ENCODE measurements at places on chromosomes 2 and 18.

DNA sequence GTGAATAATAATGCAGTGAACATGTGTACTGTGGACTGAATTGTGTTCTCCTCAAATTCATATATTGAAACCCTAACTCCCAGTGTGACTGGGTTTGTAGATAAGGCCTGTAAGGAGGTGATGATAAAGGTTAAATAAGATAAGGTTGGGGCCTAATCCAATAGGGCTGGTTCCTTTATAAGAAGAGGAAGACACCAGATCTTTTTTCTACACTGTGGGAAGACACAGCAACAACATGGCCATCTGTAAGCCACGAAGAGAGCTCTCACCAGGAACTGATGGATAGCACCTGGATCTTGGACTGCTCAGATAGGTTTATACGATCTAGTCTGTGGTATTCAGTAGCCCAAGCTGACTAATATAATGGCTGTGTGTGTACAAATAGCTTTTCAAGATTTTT is 66.8 kb downstream of the BMPR2 start:
- DNase-seq = no peak

DNA sequence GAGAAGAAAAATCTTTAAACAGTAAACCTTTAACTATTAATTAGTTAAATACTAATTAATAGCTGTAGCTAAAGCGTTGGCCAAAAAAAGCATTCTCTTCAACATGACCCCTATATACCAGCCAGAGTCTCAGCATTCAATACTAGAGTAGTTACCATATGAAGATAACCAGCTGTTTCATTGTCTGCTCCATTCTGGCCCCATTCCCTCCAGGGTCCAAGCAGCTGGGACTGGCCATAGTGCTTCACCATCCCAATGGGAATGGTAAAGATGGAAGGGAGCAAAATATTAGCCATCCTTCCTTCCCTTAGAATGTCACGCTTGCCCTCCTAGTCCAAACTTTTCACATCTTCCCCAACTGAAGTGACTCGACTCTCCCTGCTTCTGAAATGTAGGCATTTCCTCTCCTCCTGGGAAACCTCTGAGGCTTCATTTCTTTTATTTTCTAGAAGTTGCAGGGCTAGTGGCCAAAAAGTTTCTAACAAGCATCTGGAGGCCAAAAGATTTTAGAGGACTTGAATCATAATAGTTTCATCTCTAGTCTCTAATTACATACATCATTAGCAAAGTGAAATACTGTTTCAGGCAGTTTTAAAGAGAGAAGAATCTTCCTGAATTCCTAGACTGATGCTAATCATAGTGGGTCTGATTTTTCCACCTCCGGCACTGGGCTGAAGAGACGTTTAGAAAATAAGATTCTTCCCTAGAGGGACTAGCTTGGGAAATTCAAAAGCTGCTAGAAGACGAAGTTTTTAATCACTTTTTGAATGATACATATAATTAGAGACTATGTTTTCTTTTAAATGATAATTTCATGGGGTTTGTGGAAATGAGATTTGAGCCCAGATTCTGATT is 52.7 kb downstream of the CCDC68 start:
- DNase-seq = no peak

GRCh38 chr2:176405477-176405876 is 136.2 kb downstream of the MTX2 start:
- DNase-seq = no peak

- no peak for DNase-seq
Measured at GRCh38 chr2:71926876-71927756, 220.5 kb downstream of the CYP26B1 start.

- no peak for DNase-seq
Measured at GRCh38 chr18:43001821-43002220, 113.7 kb downstream of the RIT2 start.

- DNase-seq = no peak
Measured at GRCh38 chr2:176468457-176469113, 199.3 kb downstream of the MTX2 start.

- DNase-seq = no peak
Measured at GRCh38 chr2:117349687-117350086, 464.8 kb upstream of the DDX18 start.

- no peak for DNase-seq
Measured at GRCh38 chr2:106720026-106720425, 165.9 kb downstream of the ST6GAL2 start.

DNA sequence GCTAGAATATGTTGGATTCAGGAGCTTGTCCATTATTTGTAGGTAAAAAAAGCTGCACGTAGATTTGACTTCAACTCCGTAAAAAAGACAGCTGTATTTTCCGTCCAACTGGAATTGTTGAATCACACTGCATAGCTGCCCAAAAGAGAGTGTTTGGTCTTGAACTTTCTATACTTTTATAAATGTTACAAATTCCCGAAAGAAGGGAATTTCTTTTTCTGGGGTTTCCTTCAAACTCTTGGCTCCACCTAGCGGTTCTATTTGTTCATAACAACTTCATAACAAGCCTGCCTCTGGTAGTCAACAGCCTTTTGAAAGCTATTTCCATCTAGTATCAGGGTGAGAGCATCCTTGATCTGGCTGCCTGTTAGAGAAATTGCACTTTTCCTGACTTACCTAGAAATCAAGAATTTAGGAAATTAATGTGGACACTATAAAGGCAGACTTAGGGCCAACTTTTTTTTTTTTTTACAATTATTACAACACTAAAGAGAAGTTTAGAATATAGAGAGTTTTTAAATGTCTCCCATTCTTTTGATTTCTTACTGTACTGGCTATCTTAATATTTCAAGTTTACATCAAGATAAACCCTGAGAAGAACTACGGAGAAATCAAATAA is 48.1 kb downstream of the TMEM185B start:
- DNase-seq = peak; percentile 69

DNA sequence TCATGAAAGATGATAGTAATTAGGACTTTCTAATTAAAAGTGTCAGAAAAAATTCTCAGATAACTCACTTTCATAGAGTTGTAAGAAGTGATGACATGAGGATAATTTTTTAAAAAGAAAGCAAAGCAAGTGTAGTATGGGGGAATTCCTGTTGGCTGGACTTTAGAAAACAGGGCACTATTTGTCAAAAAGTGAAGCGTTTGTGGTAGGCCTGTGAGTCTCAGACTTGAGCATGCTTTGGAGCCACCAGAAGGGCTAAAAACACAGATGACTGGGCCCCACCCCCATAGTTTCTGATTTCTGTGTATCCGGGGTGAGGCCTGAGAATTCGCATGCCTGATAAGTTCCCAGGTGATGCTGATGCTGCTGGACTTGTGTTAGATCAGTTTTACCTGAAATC is 222.6 kb upstream of the LRRTM1 start:
- DNase-seq = no peak

DNA sequence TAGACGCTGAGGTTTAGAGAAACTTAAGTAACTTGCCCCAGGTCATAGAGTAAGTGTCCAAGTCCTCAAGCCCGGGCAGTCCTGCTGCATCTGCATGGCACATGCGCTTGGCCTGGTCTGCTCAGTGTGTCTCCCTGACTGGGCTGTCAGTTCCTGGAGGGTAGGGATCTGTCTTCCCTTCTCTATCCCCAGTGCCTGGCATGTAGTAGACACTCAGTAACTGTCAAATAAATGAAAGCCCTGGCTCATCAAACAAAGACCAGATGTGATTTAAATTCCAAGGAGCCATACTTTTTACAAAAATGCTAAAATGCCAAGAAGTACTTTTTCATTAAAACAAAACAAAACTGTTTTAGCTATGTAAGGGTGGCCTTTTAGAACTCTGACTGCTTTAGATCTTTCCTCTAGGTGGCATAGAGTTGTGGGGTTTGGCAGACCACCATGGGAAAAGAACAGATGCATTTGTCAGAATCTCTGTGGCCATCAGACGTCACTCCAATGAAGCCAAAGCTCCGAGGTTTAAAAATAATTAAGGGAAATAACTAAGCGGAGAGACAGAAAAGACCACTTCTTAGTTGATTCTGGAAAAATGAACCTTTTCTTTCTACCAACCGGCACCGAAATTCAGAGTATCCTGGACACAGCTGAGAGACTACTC is 34.0 kb downstream of the EPAS1 start:
- DNase-seq = no peak

DNA sequence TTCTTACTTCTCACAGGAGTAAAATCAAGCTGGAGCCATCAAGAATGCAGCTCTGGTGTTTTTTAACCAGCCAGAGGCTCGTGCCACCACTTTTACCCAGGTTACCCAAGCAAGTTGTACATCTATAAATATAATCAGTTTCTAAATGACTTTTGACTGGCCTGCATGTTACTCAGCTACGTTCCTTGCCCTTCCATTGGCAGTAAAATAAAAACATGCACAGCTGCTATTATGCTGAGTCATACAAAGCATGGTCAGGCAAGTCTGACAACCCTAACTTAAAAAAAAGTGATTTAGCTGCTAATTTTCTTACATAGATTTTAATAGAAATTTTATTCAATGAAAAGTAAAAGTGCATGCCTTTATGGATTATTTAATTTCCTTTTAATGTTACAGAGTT is 111.7 kb upstream of the CSRNP3 start:
- no peak for DNase-seq

DNA sequence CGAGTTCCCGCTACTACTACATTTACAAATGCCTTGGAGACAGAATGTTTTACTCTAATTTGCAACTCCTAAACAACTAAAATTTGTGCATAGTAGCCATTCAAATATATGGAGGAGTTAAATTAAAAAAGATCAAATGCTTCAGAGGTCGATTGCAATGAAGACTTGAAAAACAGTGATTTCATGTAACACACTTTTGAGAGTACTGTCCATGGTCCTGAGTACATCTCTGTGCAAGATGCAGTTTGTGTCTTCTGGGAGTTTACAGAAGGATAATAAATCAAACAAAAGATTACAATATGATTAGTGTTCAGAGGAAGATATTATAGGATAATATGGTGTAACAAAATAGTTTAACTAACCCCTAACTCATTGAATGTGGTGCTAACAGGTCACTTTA is 894.7 kb downstream of the TMEM182 start:
- no peak for DNase-seq

GRCh38 chr2:127161176-127162136 is 54.5 kb upstream of the BIN1 start:
- no peak for DNase-seq

GRCh38 chr2:23096906-23097602 is 287.9 kb upstream of the KLHL29 start:
- DNase-seq = no peak

DNA sequence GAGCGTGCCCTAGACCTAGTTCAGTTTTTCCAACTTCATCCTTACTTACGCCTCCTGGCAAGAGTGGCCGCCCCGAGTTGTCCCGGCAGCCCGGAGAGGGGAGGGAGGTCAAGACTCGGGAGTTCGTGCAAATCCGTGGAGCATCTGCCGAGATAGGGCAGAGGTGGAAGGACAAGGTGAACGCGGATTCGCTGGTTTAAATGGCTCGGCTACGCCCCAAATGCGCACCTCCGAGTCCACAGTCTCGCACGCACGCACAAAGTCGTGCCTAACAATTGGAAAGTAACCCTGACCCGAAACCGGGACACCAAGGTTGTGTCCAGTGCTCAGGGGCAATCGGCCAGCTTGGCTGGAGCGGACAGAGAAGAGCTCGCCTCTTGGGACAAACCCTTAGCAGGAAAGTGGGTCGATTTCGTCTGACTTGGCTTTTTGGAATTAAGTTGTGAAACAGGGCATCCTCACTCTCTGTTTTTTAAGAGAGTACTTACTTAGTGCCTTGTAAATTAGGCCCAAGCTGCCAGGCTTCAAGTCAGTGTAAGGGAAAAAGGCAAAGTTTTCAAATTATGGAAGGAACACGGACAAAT is 726 bp upstream of the SS18 start:
- DNase-seq = no peak

GRCh38 chr2:1511455-1511854 is 98.2 kb downstream of the TPO start:
- no peak for DNase-seq

GRCh38 chr2:69549421-69549820 is 94.1 kb downstream of the AAK1 start:
- no peak for DNase-seq

DNA sequence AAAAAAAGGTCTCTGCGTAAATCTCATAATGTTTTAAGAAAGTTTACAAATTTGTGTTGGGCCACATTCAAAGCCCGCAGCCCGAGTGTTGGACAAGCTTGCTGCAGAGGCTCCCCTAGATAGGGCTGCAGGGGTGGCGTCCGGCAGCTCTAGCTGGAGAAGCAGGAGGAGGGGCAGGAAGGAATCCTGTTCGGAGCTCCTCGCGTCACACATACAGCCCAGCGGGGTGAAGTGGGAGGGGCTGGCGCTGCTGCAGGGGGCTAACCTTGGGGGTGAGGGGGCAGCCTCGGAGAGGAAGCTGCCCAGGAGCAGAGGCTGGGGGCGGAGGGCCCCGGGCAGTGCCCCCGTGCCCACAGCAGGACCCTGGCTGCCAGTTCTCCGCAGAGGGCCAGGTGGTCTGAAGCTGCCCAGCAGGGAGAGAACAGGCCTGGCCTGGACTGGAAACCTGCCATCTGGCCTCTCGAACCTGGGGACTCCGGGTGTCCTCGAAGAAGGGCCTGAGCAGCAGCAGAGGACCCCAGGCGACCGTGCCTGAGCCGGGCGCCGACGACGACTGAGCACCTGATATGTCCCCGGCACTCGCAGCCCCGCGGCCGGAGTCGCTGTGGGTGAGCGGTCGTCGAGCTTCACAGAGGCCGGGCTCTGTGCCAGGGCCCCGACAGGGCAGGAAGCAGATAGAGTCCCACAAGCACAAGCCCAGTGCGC is 2.6 kb upstream of the GPR35 start:
- DNase-seq = no peak

- no peak for DNase-seq
Measured at GRCh38 chr2:39164089-39164488, 43.2 kb upstream of the SOS1 start.

DNA sequence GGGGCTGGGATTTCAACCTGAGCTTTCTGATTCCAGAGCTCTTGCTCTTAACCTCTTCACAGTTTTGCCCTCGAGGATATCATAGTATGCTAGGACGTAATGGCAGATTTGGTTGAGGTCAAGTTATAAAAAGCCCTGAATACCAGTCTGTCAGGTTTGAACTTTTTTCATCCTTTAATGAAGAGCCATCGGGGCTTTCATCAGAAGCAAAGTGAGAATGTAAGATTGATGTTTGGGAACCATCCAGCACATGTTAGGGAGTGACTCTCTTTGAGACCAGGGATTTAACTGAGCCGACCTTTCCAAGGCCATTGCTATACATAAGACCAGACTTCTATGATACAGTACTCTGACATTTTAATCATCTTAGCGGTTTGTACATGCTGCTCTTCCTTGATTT is 142.5 kb downstream of the TTC27 start:
- DNase-seq = no peak

GRCh38 chr18:71583252-71583651 is 960.9 kb downstream of the CBLN2 start:
- no peak for DNase-seq

- no peak for DNase-seq
Measured at GRCh38 chr2:202026507-202026906, 7.1 kb upstream of the FZD7 start.

- peak; percentile 37 for DNase-seq
Measured at GRCh38 chr2:218229239-218229638, 12.2 kb downstream of the ARPC2 start.

GRCh38 chr2:175457895-175458448 is 276.5 kb upstream of the ATP5MC3 start:
- DNase-seq = no peak

GRCh38 chr18:33270297-33270696 is 170.2 kb downstream of the CCDC178 start:
- DNase-seq = no peak

- no peak for DNase-seq
Measured at GRCh38 chr2:12721566-12722446, 5.1 kb downstream of the TRIB2 start.

Measured in globus pallidus (tissue), 1 donor.